ENCODE measurements at places on chromosomes 12 and 14.

GRCh38 chr12:93333054-93333453 lies 44.7 kb upstream of the NUDT4 start:
- no peak for DNase-seq

DNA sequence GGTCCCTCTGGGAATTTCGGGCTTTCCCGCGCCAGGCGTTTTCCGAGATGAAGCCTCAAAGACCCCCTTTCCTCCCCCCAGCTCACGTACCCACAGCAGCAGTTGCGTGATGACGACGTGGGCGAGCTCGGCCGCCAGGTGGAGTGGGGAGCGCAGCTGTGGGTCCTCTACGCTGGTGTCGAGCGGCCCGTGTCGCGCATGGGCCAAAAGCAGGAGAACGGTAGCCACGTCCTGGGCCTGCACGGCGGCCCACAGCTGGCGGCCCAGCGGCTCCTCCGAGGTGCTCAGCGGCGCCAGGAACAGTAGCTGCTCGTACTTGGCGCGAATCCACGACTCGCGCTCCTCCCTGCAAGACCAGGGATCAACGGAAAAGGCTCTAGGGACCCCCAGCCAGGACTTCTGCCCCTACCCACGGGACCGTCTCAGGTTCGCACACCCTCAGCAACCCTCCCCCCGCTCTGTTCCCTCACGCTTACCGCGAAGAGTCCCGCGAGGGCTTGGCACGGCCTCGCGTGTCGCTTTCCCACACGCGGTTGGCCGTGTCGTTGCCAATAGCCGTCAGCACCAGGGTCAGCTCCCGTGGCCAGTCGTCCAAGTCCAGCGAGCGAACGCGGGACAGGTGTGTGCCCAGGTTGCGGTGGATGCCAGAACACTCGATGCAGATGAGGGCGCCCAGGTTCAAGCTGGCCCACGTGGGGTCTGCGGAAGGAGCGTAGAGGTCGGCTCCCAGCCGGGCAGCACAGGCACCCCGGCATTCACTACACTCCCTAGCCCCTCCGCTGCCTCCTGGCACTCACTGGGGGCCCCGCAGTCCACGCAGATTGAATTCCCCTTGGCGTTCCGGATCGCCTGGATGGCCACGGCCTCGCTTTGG lies 11.4 kb downstream of the AGAP2 start:
- no peak for DNase-seq

DNA sequence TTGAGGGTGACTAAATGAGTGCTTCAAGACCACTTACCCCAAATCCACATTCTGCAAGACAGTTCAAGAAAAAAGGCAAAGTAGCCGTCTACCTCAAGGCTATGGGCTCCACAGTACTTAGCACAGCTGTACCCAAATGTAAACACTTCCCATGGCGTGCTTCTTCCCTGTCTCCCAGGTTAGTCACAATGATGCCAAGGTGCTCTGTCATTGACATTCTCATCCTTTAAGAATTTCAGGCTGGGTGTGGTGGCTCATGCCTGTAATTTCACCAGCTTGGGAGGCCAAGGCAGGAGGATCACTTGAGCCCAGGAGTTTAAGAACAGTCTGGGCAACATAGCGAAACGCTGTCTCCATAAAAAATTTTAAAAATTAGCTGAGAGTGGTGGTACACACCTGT lies 51.2 kb upstream of the CERS5 start:
- DNase-seq, result no peak

GRCh38 chr14:29944091-29944490 lies 16.4 kb upstream of the PRKD1 start:
- DNase-seq, result no peak

Measured in stimulated activated CD8-positive, alpha-beta memory T cell treated with anti-CD3 and anti-CD28 coated beads, Interleukin-4, amount 100 ng/mL, for 4 hours (primary cell).